ENCODE measurements at places on chromosomes 11 and 22.

GRCh38 chr22:32692371-32692770, 109.1 kb upstream of the TIMP3 start:
- no peak for DNase-seq

DNA sequence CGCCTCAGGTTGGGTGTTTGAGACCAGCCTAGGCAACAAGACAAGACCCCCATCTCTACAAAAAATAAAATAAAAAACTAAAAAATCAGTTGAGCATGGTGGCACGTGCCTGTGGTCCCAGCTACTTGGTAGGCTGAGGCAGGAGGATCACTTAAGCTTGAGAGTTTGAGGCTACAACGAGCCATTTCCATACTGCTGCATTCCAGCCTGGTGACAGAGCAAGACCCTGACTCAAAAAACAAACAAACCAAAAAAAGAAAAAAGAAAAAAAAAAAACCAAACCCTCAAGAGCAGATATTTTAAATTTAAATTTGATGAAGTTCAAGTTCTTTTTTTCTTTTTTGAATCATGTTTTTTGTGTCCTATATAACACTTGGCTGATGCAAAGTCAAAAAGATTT, 7.2 kb upstream of the CCDC83 start:
- no peak for DNase-seq

- DNase-seq = no peak
Observed at GRCh38 chr11:1774886-1775285, 11.2 kb upstream of the CTSD start.

- no peak for DNase-seq
Observed at GRCh38 chr11:23540101-23540561, 679.9 kb upstream of the CCDC179 start.

DNA sequence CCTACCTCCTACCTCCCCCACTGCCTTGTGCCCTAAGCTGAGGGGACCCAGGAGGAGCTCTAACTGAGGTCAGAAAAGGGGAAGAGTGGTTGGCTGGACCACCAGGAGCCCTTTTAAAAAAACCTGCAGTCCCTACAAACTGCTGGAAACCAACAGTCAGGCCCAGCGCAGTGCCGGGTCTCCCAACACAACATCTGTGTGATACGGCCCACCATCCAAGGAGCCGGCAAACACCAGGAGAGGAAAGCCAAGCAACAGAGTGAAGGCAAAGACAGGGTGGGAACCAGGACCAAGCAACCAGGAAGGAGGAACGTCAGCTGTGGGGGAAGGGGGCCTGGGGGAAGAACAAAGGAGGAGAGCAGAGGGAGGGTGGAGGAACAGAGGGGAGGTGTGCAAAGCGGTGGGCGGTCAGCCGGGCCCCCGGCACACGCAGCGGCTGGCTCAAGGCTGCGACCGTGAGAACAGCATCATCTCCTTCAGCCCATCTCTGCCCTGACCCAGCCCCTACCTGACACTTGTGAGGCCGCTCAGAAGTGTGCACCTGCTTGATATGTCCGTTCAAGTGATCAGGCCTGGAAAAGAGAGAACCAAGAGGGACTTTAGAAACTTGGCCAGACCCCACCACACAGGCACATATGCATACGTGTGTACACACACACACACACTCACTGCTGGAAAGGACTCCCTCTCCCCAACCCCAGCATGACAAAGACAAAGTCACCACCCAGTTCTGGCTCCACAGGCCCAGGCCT, 3.6 kb downstream of the PATZ1 start:
- DNase-seq = no peak

GRCh38 chr11:123413636-123414035, 16.4 kb upstream of the GRAMD1B start:
- DNase-seq = no peak

- DNase-seq = no peak
Observed at GRCh38 chr11:11210446-11210845, 142.6 kb downstream of the CSNK2A3 start.

Measured in stimulated activated CD8-positive, alpha-beta memory T cell treated with anti-CD3 and anti-CD28 coated beads, Interleukin-15, amount 100 ng/mL, for 4 hours (primary cell).